ENCODE measurements at places on chromosomes 1 and 21.

DNA sequence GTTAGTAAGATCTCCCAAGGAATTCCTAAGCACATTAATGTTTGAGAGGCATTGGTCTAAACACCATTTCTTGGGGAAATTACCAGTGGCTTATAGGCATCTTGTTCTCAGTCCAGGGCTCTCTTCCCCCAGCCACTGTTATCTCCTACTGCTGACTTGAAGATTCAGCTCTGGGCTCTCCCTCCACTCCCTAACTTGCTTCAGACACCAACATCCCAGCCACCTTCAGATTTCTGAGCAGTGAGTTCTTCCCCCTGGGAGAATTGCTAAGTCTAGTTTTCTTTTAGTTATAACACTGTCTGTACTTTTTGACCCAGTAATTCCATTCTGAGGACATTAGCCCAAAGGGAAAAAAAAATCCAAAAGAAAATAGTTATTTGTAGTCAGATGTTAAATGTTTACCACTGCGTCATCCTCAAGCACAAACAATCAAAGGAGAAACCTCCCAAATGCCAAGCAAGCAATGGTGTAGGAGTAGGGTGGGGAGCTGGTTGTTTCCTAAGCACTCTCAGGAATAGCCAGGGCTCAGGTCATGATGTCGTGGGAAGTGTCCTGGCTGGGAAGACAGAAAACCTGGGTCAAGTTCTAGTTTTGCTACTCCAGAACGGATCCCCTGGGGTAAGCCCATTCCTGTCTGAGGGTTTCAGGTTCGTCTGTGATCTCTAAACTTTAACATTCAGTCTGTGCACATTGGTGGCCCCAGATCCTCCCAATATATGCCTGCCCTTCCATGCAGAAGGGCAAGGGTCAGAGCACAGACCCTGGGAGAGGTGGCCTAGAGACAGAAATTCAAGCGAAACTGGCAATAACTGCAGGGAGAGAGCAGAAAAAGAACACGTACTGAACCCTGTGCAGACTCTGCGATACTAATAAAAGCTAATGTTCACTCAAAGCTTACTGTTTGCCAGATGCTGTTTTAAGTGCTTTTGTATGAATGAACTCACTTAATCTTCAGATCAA is 191.1 kb upstream of the FGGY start:
- no peak for DNase-seq

DNA sequence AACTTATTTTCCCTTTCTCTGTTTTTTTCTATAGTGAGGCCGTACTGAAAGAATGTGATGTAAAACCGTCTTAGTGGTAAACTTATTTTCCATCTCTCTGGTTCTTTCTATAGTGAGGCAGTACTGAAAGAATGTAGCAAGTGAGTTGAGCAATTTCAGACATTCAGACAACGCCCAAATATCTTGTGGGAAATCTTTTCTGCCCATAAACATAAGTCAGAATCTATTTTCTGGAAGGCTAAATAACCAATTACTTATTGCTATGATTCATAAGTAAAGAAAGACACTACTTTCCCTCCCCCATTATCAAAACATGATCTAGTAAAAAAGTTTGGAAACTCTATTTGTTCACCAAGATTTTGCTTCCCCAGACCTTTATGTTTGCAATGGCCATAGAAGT is 18.8 kb upstream of the SCCPDH start:
- DNase-seq = peak; percentile 93

GRCh38 chr1:40936931-40937339 is 42.6 kb upstream of the CTPS1 start:
- no peak for DNase-seq

- peak; percentile 81 for DNase-seq
Measured at GRCh38 chr1:21451212-21451611, 11.3 kb downstream of the NBPF3 start.

DNA sequence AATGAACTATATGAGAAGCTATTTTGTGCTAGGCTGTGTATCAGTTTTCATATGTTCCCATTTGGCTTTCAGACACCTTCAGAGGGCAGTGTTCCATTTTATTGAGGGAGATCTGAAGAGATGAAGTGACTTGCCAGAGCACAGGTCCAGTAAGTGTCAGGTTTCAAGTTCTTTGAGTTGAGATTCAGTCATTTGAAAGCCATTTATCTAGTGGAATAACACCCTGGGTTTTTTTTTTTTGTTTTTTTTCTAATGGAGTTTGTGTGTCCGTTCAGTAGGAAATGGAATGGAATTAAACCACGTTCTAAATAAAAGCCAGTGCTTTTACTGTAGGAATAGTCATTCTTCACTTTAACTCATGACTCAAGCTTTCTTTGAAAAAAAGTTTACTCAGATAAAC is 652.9 kb upstream of the USP24 start:
- no peak for DNase-seq

DNA sequence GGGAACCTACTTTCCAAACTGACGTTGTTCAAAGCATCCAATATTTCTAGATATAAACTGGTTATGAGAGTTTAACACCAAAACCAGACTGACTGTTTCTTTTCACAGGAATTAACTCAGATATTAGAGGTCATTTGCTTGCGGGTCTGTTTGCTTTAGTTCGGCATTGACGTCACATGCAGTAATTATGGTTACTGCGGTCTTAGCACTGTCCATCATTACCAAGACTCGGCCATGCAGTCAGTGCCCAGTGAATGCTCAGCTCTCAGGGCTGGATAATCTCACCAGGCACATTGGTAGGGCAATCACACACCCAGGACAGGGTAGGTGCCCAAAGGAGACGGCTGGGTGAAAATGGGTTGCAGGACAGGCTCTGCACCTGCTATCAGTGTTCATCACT is 9.9 kb upstream of the F3 start:
- no peak for DNase-seq

GRCh38 chr1:222037720-222038119 is 295.8 kb upstream of the DUSP10 start:
- no peak for DNase-seq

GRCh38 chr1:60091195-60091715 is 17.7 kb upstream of the C1orf87 start:
- DNase-seq = no peak

DNA sequence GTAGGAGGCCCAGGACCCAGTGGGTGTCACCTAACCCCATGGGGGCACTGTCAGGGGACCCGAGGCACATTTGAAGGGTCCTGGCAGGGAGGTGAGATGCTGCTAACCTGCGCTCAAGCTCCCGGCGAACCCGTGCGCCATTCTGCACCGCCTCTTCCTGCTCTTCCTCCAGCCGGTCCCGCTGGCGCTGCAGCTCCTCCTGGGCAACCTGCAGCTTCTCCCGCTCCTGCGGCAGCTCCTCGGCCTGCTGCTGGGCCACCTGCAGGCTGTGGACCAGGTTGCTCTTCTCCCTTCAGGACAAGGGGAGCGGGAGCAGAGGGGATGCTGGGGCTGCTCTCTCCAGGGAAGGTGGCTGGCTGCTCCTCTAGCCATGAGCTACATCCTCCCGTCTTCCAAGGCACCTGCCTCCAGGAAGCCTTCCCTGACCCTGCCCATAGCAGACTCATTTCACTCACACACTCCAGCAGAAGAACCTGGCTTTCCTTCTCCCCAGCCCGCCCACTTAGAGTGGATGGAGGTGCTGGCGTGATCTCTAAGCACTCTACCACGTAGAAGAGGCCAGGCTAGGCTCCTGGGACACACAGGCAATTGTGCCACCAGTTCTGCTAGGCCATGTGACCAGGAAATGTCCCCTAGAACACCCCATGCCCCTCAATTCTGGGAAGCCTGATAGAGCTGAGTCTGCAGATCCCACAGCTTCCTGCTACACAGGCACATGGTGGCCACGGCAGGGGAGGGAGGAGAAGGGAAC is 15.2 kb upstream of the NBPF1 start:
- DNase-seq = no peak

- no peak for DNase-seq
Measured at GRCh38 chr1:85454214-85454613, 10.7 kb downstream of the DDAH1 start.

- DNase-seq = peak; percentile 89
Measured at GRCh38 chr1:168470901-168471431, 72.8 kb downstream of the XCL2 start.

All from fibroblast of skin of left biceps (primary cell).